AG08396 (cell line): ENCODE measurements at places on chromosomes 7 and 10.

GRCh38 chr10:29725133-29725720, 90.5 kb upstream of the SVIL start:
- DNase-seq: no peak

DNA sequence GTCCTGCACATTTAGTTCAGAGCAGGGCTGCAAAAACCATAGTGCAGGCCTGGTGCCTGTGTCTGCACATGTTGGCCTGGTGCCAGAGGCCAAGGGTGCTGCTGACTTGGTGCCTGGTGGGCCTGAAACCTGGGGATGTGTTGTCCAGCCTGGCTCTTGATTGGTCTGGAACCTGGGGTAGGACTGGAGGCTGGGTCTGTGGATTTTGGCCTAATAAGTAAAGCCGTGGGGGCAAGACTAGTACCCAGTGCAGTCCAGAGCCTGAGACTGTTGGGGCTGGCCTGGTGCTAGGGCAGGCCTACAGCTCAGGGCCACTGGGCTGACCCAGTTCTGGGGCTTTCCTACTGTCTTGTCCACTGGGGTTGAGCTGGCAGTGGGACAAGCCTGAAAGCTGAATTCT, 817.9 kb downstream of the DNAJB9 start:
- DNase-seq: no peak

GRCh38 chr10:57218382-57218781, 857.3 kb upstream of the ZWINT start:
- no peak for DNase-seq

- no peak for DNase-seq
These were observed 21.0 kb upstream of the FOXL3 start for GRCh38 chr7:268991-269390.

GRCh38 chr7:43010061-43010460, 77.9 kb downstream of the MRPL32 start:
- DNase-seq: no peak
